Cardiac ventricle fibroblast (primary cell): ENCODE measurements at places on chromosomes 12 and 14. TPM values are rescaled to one million over a fixed set of nuclear protein-coding genes. Genes with fewer than 3 reads are reported as not detected.

CLEC1B gene
- not detected in 2 replicates for total RNA-seq

EPS8 gene
- total RNA-seq = 180 and 188 TPM in 2 replicates

OR4K13 gene
- total RNA-seq = not detected in 2 replicates

ST8SIA1 gene
- total RNA-seq = 4.0 and 5.2 TPM in 2 replicates

SERPINA12 gene
- not detected in 2 replicates for total RNA-seq

ZDHHC22 gene
- not detected in 2 replicates for total RNA-seq

NDUFA9 gene
- total RNA-seq = 16.9 and 33.4 TPM in 2 replicates

ADAMTS20 gene
- total RNA-seq = not detected in 2 replicates

ASIC1 gene
- 20.7 and 30.7 TPM in 2 replicates for total RNA-seq

NTN4 gene
- 2.2 and 2.9 TPM in 2 replicates for total RNA-seq

PTPRB gene
- 0.50 and 0.88 TPM in 2 replicates for total RNA-seq

PLA2G1B gene
- total RNA-seq = not detected in 2 replicates

KRT74 gene
- total RNA-seq = not detected in 2 replicates

GUCY2C gene
- total RNA-seq = not detected in 2 replicates

SERPINA9 gene
- not detected in 2 replicates for total RNA-seq

FGF6 gene
- total RNA-seq = not detected in 2 replicates

HVCN1 gene
- 0.88 and 1.5 TPM in 2 replicates for total RNA-seq

TMEM106C gene
- 14.2 and 16.5 TPM in 2 replicates for total RNA-seq

DBX2 gene
- not detected in 2 replicates for total RNA-seq

ZFHX2 gene
- total RNA-seq = 0.44 TPM in 1 of 2 replicates, not detected in the other

KCNC2 gene
- not detected in 2 replicates for total RNA-seq

ARHGEF40 gene
- 53.6 and 64.6 TPM in 2 replicates for total RNA-seq

EML5 gene
- not detected in 2 replicates for total RNA-seq

C12orf60 gene
- total RNA-seq = 1.8 and 3.7 TPM in 2 replicates

IFT81 gene
- total RNA-seq = 5.3 and 7.0 TPM in 2 replicates

GPR65 gene
- 0.06 and 0.10 TPM in 2 replicates for total RNA-seq

LMNTD1 gene
- total RNA-seq = 1.3 TPM in 1 of 2 replicates, not detected in the other

SLC22A17 gene
- total RNA-seq = 26.1 and 33.0 TPM in 2 replicates

FOXG1 gene
- total RNA-seq = 0.05 TPM in 1 of 2 replicates, not detected in the other

MDM2 gene
- 87.7 and 325 TPM in 2 replicates for total RNA-seq

TSPAN11 gene
- total RNA-seq = 0.44 and 2.1 TPM in 2 replicates

DACT1 gene
- 6.2 and 6.5 TPM in 2 replicates for total RNA-seq

KRT6C gene
- not detected in 2 replicates for total RNA-seq

NAV3 gene
- total RNA-seq = 16.3 and 21.4 TPM in 2 replicates

TAS2R30 gene
- total RNA-seq = 0.59 and 1.8 TPM in 2 replicates

CLEC4C gene
- not detected in 2 replicates for total RNA-seq

AQP6 gene
- total RNA-seq = 0.37 and 0.73 TPM in 2 replicates

FSCB gene
- not detected in 2 replicates for total RNA-seq

IQSEC3 gene
- total RNA-seq = 0.44 TPM in 2 replicates

TBX3 gene
- 6.5 and 7.4 TPM in 2 replicates for total RNA-seq

BCL2L14 gene
- total RNA-seq = not detected in 2 replicates

CLEC14A gene
- total RNA-seq = 57.4 and 60.1 TPM in 2 replicates

TAMALIN gene
- 16.6 and 19.0 TPM in 2 replicates for total RNA-seq

CEP170B gene
- total RNA-seq = 10.3 and 12.1 TPM in 2 replicates

LTBP2 gene
- total RNA-seq = 123 and 130 TPM in 2 replicates

CSRP2 gene
- total RNA-seq = 9.2 and 12.5 TPM in 2 replicates

HOXC4 gene
- 0.05 TPM in 1 of 2 replicates, not detected in the other for total RNA-seq

SLC6A12 gene
- total RNA-seq = not detected in 2 replicates

EAPP gene
- 30.3 and 37.6 TPM in 2 replicates for total RNA-seq

MYBPC1 gene
- total RNA-seq = not detected in 2 replicates

ESRRB gene
- total RNA-seq = 0.19 TPM in 1 of 2 replicates, not detected in the other

NELL2 gene
- 0.49 TPM in 1 of 2 replicates, not detected in the other for total RNA-seq

PRPH gene
- 0.73 TPM in 1 of 2 replicates, not detected in the other for total RNA-seq

SERPINA6 gene
- total RNA-seq = 3.5 TPM in 1 of 2 replicates, not detected in the other

GPR137C gene
- total RNA-seq = 0.39 and 0.87 TPM in 2 replicates

NANOG gene
- total RNA-seq = not detected in 2 replicates

HOXC9 gene
- total RNA-seq = not detected in 2 replicates

ZNF410 gene
- 24.8 and 47.4 TPM in 2 replicates for total RNA-seq
